Neural crest cell (in vitro differentiated cells): ENCODE measurements at places on chromosomes 12 and 14. TPM values are rescaled to one million over a fixed set of nuclear protein-coding genes. Genes with fewer than 3 reads are reported as not detected.

The CYP46A1 gene
- 3.0 and 3.6 TPM in 2 replicates for total RNA-seq

GRCh38 chr12:56551070-56551469 is 29.4 kb downstream of the RBMS2 start:
- DNase-seq, result no peak

- DNase-seq, result no peak
Measured at GRCh38 chr12:9648701-9649531, 20.6 kb upstream of the CLEC2D start.

DNA sequence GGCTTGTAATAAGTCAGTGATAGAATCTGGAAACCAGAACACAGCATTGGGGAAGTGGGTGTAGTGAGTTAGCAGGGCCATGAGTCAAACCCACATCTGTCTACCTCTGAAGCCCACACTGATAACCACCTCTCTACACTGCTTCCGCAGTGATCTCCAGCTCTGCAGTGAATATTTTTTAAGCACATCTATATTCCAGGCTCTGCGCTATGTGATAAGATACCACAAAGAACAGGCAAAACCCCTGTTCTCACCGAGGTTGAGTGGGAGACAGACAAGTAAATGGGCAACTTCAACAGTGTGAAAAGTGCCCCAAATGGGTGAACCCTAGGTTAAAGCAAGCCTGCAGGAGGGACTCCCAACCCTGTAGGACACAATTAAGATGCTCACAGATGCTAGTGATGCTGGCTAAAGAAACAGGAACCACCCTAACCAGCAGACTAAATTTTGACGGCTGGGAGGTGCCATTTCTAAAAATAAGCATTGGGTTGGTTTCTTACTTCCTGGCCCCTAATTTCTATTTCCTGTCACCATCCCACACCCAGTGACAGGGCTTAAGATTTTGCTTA is 375.0 kb downstream of the DPF3 start:
- DNase-seq, result no peak

DNA sequence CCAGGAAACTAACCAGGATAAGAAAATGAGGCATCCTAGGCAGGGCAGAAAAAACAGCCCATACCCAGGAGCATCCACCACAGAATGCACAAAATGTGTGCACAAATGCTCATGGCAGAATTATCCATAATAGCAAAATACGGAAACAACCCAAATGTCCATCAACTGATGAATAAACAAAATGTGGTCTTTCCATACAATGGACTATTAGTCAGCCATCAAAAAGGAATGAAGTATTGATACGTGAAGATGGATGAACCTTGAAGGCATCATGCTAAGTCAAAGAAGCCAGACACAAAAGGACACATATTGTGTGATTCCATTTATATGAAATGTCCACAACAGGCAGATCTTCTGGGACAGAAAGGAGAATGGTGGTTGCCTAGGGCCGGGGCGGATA is 19.1 kb downstream of the HRK start:
- DNase-seq, result no peak

The TPCN1 gene
- total RNA-seq, result 18.3 and 18.9 TPM in 2 replicates

DNA sequence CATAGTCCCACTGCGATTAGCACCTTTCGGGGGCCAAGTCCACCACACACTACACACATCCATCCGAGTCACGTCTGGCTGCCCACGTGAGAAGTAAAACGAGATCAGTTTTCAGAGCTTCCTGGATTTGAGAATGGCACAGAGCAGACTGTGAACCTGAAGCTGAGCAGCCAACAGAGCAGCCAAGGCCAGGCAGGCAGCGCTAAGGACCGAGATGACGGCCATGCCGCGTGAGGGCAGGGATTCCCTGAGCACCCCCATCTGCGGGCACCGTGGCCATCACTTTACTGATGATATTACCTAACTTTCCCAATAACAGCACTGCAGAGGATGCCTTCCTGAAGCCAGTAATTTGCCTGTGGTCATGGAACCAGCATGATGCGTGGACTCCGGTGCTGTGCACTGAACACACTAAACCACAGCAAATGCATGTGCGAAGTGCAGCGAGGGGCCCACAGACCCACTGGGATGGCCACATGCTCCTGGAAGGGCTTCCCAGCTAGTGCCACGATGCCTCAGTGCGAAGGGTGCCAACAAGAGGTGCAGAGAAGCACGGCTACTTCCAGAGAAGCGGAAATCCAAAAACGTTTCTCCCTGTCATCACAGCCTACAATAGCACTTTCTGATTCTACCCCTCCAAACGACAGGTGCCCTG is 56.0 kb downstream of the RNF34 start:
- no peak for DNase-seq

GRCh38 chr12:43407816-43408645 is 144.0 kb downstream of the ADAMTS20 start:
- no peak for DNase-seq

- no peak for DNase-seq
Measured at GRCh38 chr12:121167232-121167820, 34.6 kb downstream of the P2RX7 start.

The POMT2 gene
- 46.0 and 46.8 TPM in 2 replicates for total RNA-seq

- DNase-seq, result no peak
Measured at GRCh38 chr12:52513736-52514135, 6.5 kb downstream of the KRT5 start.

DNA sequence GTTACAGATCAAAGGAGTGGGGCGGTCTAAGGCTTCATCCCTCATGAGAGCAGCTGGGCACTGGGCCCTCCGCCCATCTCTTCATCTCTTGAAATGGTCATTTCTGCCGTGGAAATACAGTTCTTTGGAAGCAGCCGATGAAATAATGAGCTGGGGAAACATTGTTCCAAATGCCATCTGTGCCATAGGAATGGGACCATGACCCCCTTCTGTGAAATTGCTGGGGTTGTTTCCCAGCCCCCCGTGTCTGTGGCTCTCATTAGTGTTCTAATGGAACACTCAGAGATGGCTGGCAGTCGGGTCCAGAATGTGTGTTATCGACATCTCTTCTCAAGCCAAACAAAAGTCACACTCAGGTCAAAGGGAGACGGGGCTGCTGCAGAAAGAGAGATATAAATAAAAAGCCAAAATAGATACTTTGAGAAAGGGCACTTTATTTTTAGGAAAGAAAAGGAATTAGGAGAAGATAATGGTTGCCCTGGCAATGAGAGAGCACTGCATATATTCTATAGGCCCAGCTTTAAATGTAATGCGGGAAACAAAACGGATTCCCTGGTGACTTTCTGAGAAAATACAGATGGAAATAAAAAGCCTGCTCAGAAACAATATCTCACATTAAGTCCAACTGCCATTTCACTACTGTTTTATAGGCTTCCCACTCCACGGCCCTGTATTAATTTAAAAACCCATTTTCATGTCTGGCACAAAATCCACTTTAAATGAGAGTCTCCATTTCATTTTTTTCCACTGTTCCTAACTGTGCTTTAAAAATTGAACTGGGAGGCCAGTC is 107.1 kb downstream of the TTC8 start:
- DNase-seq, result no peak

The HHIPL1 gene
- total RNA-seq, result 2.3 and 2.5 TPM in 2 replicates

The OTOGL gene
- 0.12 and 0.18 TPM in 2 replicates for total RNA-seq

The LRTM2 gene
- 0.19 TPM in 1 of 2 replicates, not detected in the other for total RNA-seq

GRCh38 chr12:98741556-98742265 is 96.6 kb downstream of the APAF1 start:
- DNase-seq, result no peak

- no peak for DNase-seq
Measured at GRCh38 chr14:63777024-63777423, 49.2 kb upstream of the SGPP1 start.

DNA sequence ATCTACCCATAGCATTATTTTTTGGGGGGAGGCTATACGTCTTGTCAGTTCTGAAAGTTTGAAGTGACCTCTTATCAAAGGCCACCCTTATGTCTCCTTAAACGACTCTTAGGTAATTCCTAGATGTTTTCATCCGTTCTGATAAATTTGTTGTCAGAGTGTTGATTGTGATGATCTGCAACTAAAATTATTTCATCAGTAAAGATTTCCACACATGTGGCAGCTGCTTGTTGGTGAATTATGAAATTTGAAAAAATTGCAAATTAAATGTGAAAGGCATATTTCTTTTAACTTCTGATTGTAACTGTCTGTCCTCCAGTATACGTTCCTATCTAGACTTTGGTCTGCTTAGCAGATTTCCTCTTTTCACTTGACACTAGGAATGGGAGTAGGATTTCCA is 1.4 kb downstream of the ADIPOR2 start:
- DNase-seq, result no peak

- DNase-seq, result no peak
Measured at GRCh38 chr14:47366006-47366405, 309.4 kb downstream of the MDGA2 start.

The PDE3A gene
- 2.4 and 2.7 TPM in 2 replicates for total RNA-seq

- DNase-seq, result no peak
Measured at GRCh38 chr12:111430433-111431353, 25.0 kb downstream of the SH2B3 start.

- no peak for DNase-seq
Measured at GRCh38 chr14:71267691-71268090, 360.4 kb downstream of the PCNX1 start.

DNA sequence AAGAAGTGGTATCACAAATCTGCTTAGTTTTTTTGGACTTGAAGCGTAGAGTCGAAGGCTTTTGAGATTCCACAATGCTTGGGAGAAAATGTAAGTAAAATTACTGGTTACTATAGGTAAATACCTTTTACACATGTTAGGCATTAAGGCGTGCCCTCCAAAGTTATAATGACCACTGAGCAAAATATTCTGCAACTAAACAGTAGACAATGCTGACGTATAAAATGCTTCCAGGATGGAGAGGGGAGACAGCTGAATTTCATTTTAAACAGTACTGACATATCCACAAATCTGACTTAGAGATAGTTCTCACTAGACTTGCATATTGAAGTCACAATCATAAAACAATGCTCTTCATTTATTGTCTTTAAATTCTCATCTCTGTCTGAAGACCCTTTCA is 144.5 kb upstream of the DCN start:
- DNase-seq, result no peak

The USP44 gene
- total RNA-seq, result 15.5 and 20.0 TPM in 2 replicates

The C1S gene
- total RNA-seq, result 2.2 and 3.6 TPM in 2 replicates

The CELA1 gene
- total RNA-seq, result not detected in 2 replicates

DNA sequence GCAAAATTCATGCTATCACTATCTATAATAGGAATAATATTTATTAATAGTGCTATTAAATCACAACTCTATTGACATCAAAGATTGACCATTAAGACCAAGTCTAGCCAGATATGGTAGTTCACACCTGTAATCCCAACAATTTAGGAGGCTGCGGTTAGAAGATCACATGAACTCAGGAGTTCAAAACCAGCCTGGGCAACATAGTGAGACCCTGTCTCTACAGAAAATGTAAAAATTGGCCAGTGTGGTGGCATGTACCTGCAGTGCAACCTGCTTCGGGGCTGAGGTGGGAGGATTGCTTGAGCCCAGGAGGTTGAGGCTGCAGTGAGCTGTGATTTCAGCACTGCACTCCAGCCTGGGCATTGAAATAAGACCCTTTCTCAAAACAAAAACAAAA is 11.0 kb downstream of the VEZT start:
- DNase-seq, result no peak

DNA sequence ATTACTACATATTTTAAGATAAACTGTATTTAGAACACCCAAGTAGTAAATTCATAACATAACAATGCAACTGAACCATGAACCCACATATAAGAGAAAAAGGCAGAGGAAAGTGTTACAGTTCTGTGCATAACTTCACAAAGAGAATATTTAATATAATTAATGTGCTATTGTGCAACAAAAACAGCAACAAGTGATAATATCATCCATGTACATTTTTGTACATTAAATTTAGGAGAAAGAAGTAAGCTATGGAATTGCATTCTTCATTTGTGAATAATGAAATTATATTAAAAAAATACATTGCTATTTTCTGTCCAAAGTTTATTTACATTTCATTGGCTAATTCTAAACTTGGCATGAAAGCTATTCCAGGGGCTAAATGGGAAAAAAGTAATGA is 72.6 kb downstream of the PLEKHG7 start:
- no peak for DNase-seq

GRCh38 chr14:75831455-75831854 is 150.3 kb downstream of the TGFB3 start:
- no peak for DNase-seq

The SMARCD1 gene
- total RNA-seq, result 187 TPM in 2 replicates

- no peak for DNase-seq
Measured at GRCh38 chr14:49977126-49977841, 84.4 kb downstream of the ARF6 start.

- no peak for DNase-seq
Measured at GRCh38 chr14:93073910-93074769, 41.6 kb downstream of the ITPK1 start.

GRCh38 chr14:103109535-103110441 is 13.5 kb upstream of the TNFAIP2 start:
- DNase-seq, result no peak

The SERPINA1 gene
- not detected in 2 replicates for total RNA-seq
